Stomach (tissue), 19 donors: ENCODE measurements at places on chromosomes 3 and 15. TPM values are rescaled to one million over a fixed set of nuclear protein-coding genes. Genes with fewer than 3 reads are reported as not detected.

Gene PCSK6
- polyA plus RNA-seq = 8.2 TPM

- H3K27me3 ChIP-seq = no peaks in the 10 kb centered on the region
- H3K36me3 ChIP-seq = no peaks in the 10 kb centered on the region
- no peak for DNase-seq
- peaks cover 36% of the 10 kb centered on the region for H3K4me1 ChIP-seq
- peak overlapping the region; percentile 67 for H3K27ac ChIP-seq
- no peak overlapping the region for H3K4me3 ChIP-seq
These were observed 111.1 kb downstream of the MAGI1 start for GRCh38 chr3:65927576-65927975.

DNA sequence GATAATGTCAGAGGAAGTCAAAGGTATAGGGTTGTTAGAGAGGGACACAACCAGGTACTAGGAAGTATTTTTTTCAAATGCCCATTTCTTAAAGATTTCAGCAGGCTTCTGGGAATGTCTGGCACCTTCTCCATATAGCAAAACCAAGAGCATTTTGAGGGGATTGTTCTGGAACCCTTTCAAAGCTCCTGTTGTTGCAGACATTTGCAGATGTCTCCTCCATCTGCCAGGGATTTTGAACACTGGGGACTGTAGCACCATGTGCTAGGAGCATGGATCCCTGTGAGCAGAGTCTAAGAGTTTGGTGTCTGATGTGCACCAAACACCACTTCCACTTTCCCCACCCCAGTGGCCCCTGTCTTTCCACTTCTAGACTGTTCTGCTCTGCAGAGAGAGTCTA lies 206.0 kb upstream of the KBTBD8 start:
- H3K4me1 ChIP-seq = no peaks in the 10 kb centered on the region
- no peak overlapping the region for H3K27ac ChIP-seq
- H3K4me3 ChIP-seq = no peak overlapping the region
- no peak for DNase-seq
- H3K36me3 ChIP-seq = no peaks in the 10 kb centered on the region

Gene NR2E3
- polyA plus RNA-seq = 0.70 TPM

Gene AQP9
- 0.30 TPM for polyA plus RNA-seq

DNA sequence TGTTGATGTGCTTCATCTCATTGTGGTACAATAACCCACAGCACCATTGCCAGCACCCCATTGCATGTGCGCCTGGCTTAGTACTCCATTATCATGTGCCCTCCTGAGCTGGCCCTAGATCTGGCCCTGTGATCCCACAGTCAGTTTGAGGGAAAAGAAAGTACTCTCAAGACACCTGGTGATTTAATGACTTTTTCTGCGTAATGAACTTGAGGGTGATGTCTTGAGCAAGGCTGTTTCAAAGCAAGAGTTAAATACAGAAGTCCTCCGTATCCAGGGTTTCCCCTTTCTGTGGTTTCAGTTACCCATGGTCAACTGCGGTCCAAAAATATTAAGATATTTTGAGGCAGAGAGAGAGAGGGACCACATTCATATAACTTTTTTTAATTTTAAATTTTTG lies 16.3 kb downstream of the C3orf20 start:
- no peak overlapping the region for H3K4me3 ChIP-seq
- no peak overlapping the region for H3K27ac ChIP-seq
- H3K27me3 ChIP-seq = no peaks in the 10 kb centered on the region
- no peak for DNase-seq
- H3K36me3 ChIP-seq = no peaks in the 10 kb centered on the region
- H3K4me1 ChIP-seq = no peaks in the 10 kb centered on the region

DNA sequence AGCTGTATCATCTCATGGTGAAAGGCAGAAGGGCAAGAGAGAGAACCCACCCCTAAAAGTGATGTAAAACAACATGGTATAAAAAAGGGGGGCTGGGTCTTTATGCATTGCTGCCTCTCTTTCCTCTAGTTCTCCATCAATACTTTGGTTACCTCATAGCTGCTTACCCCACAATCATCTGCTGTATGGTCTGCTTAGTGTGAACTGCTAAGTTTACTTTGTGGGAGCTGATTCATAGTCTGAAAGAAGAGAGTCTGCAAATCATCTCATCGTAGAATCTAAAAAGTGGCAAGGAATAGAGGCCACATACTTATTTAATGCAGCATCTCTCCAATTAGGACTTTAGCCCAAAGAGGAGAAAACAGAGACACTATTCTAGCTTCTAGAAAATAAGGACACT lies 546.8 kb downstream of the GBE1 start:
- no peak overlapping the region for H3K27ac ChIP-seq
- H3K4me3 ChIP-seq = no peak overlapping the region
- no peaks in the 10 kb centered on the region for H3K36me3 ChIP-seq
- H3K4me1 ChIP-seq = no peaks in the 10 kb centered on the region

Gene CLSTN2
- polyA plus RNA-seq = 0.10 TPM

DNA sequence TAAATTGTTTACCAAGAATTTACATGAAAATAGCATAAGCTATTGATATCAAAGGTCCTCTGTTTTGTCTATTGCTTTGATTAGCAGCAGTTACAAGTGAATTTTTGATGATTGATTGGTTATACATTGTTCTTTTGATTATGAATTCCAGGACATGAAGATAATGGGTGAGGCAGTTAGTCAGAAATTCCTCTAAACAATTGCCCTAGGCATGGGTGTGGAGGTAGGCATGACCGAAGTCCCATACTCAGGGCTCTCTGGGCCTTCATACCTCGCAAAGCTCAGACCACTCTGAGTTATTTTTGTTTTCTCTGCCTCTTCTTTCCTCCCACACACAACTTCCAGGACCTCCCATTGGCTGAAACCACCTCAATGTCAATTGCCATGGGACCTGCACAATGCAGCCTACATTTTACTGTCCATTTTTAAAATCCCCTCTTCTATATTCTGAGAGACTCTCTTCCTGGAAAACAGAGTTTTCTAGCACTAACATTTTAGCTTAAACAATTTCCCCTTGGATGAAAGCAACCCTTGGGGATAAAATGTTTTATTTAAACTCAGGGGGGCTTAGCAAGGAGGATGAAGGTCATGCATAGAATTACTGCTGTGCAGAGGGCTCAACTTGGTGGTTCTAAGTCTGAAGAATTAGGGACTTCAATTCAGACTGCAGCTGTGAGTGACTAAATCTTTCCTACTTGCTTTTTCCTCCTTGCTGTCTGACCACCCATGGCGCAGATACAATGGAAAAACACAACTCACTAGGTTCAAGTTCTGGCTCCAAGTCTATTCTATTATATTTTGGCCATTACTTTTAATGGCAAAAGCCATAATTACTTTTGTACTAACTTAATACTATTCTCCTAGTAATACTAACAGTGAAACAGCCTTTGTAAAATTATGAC lies 594.8 kb downstream of the NTRK3 start:
- no peaks in the 10 kb centered on the region for H3K4me1 ChIP-seq
- no peak for DNase-seq
- H3K27ac ChIP-seq = no peak overlapping the region
- H3K4me3 ChIP-seq = no peak overlapping the region

- H3K27ac ChIP-seq = no peak overlapping the region
- no peaks in the 10 kb centered on the region for H3K36me3 ChIP-seq
- no peak for DNase-seq
- H3K4me1 ChIP-seq = no peaks in the 10 kb centered on the region
These were observed 48.4 kb upstream of the MEIS2 start for GRCh38 chr15:37148714-37149113.

Gene RHOV
- 1.2 TPM for polyA plus RNA-seq

DNA sequence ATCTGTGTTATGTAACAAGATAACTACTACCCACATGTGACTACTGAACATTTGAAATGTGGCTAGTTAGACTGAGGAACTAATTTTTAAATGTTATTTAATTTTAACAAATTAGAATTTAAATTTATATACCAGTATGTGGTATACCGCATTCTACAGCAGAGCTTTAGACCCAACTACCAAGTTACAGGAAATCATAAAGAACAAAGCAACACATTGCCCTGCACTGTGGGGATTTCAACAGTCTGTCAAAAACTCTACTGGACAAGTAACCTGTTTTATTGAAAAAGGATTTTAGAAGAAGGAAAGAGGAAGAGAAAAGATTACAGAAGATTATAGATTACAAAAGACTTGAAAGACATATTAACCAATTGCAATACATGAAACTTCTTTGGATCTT lies 64.9 kb downstream of the DPH6 start:
- H3K4me3 ChIP-seq = no peak overlapping the region
- no peaks in the 10 kb centered on the region for H3K36me3 ChIP-seq
- no peaks in the 10 kb centered on the region for H3K4me1 ChIP-seq
- no peak overlapping the region for H3K27ac ChIP-seq

Gene MYL3
- polyA plus RNA-seq = 11.5 TPM
